ENCODE measurements at places on chromosomes 3 and 15. TPM values are rescaled to one million over a fixed set of nuclear protein-coding genes. Genes with fewer than 3 reads are reported as not detected.

- no peak for DNase-seq
These were observed 82.3 kb upstream of the NPHP3 start for GRCh38 chr3:132804498-132804897.

Gene COL7A1
- under 0.01 TPM for total RNA-seq

Gene ASB14
- not detected for total RNA-seq

DNA sequence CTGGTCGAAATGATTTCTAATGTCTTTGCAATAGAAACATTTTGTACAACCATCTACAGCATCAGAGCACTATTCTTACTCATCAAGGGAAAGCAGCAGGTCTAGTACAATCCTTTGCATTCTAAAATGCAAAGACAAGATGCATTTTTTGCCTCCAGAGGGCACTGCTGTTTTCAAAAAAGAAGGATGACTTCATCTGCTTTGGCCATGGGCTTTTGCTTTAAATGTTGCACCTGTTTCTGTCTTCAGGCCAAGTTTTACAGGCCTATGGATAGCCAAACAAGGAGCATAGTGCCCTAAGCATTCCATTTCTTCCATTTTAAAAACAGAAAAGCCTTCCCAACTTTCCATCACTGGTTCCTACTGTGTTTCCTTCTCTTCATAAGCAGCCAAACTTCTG lies 3.4 kb downstream of the PARP9 start:
- DNase-seq, result peak; percentile 47

DNA sequence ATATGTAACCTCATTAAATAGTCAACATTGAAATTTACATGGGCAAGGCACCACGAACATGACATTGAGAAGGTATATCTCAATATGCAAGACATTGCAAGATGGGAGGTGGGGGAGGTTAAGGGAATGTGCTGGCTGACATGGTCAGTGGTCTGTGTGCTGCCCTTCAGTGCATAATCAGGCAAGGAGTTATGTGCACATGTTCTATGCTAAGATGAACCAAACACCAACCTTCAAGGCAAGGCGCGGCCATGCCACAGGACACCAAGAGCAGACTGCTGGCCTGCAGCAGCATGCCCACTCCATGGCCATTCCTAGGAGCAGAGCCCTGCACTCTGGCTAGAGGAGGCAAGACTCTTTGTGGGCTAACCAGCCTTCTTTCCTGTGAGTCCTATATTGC lies 40.9 kb upstream of the TSPAN3 start:
- DNase-seq, result no peak

DNA sequence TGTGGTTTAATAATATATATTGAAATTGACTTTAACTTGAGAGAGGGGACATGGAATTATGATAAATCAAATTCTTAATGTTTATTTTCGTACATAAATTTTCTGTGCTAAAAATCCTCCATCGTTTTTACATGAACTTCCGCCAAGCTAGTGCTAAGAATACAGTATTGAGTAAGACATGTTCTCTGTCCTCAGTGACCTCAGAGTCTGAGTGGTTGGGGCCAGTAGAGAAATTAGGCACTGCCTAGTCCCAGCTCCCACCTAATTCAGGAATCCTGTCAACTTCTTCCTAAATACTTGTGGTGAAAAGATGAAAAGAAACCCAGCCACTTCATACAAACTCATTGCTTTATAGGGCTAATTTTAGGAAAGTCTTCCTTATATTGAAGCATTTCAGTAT lies 110.3 kb downstream of the PPP2R3A start:
- DNase-seq, result no peak

Gene ANKRD63
- total RNA-seq, result not detected

GRCh38 chr3:31670136-31670535 lies 137.4 kb downstream of the STT3B start:
- DNase-seq, result peak; percentile 86

- no peak for DNase-seq
These were observed at the start of gene LSMEM2 for GRCh38 chr3:50278880-50279224. Gene LSMEM2 (plus strand): TSS chr3:50279087. CDS start chr3:50279114, 27 bp downstream.

- no peak for DNase-seq
These were observed 83.4 kb upstream of the STT3B start for GRCh38 chr3:31449318-31449717.

- peak; percentile 94 for DNase-seq
These were observed 431.6 kb upstream of the RASGRP1 start for GRCh38 chr15:38996111-38996631.

- peak; percentile 50 for DNase-seq
These were observed 28.0 kb upstream of the DCLK3 start for GRCh38 chr3:36792342-36792741.

DNA sequence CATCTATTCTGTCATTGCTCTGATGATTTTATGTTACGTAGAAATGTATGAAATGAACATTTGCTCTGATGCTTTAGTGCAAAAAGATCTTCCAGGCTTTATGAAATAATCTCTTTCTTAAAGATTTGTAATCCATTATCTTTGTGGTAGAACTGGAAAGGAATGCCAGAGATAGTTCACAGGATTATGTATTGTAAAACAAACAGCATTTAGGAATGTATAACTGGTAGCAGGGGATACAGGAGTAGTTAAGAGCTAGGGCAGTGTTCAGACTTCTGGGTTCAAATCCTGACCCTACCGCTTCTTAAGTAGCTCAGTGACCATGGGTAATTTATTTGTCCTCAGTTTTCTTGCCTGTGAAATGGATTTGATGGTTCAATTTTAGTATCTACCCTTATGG lies 429.8 kb upstream of the TPM1 start:
- no peak for DNase-seq

- DNase-seq, result no peak
These were observed 33.7 kb downstream of the TLE3 start for GRCh38 chr15:70063980-70064379.

GRCh38 chr3:132509506-132509905 lies 87.6 kb upstream of the ACKR4 start:
- DNase-seq, result no peak

Gene PPP2R3A
- 4.5 TPM for total RNA-seq

GRCh38 chr3:16452261-16452660 lies 61.2 kb downstream of the RFTN1 start:
- DNase-seq, result no peak

GRCh38 chr3:40588406-40588805 lies 63.6 kb downstream of the ZNF621 start:
- DNase-seq, result no peak

DNA sequence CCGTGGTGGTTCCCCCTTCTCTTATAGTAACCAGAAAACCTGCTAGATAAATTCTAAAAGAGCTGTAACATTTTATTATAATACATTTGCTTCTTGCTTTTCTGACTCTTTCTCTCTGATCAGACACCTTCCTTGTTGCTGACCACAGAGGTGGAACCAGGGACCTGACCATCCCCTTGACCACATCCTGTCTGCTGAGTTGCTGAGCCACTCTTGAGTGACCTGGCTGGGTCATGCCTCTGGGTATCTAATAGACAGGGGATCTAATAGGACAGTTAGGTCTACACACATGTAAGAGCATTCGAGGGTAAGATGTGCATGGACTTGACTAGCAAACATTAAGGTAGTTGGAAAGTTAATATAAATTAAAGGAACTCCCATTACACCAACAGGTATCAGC lies 22.8 kb upstream of the TRIM59 start:
- no peak for DNase-seq

DNA sequence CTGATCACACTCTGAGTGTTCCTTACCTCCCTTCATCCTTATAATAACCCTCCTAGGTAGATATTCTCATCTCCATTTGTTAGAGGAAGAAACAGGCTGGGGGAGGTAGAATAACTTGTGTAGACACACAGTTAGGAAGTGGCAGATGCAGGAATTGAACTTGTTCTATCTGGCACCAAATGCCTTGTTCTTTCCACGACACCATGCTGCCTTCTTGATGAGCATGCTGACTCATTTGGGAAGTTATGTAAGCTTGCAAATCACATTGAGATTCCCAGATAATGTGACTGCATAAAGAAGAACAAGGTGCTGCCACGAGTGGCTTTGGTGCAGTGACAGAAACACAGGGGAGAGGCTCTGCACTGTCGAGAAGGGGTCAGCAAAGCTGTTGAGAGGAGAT lies 27.5 kb upstream of the NDUFB4 start:
- no peak for DNase-seq

Gene CALML4
- total RNA-seq, result 1.3 TPM

- DNase-seq, result no peak
These were observed 63.1 kb downstream of the AP4E1 start for GRCh38 chr15:50971542-50971941.

Gene SNAPC5
- 15.5 TPM for total RNA-seq

Gene SLC12A1
- total RNA-seq, result not detected

DNA sequence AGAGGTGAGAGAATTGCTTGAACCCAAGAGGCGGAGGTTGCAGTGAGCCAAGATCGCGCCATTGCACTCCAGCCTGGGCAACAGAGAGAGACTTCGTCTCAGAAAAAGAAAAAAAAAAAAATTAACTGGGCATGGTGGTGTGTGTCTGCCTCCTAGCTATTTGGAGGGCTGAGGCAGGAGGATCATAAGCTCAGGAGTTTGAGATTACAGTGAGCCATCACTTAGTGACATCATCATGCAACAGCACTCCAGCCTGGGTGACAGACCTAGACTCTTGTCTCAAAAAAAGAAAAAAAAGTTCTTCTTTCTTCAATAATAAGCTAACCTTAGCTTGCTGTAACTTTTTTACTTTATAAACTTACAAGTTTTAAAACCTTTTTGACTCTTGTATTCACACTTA lies 99.8 kb downstream of the SLMAP start:
- DNase-seq, result no peak

DNA sequence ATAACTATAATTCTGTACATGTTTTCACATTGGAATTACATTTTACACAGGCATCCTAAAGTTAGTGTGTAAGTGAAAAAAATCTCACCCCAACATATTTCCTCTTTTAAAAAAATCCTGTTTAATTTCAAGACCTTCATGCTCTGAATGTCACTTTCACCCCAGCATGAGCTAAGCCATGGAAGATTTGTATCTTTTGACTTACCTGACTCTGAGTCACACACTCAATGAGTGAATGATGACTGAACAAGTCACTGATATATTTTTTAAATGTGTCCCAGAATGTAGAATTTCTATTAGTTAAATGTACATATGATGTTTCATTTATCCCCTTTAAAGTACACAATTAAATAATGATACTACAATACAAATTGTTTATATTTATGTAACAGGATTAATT lies 199.9 kb upstream of the RBMS3 start:
- no peak for DNase-seq

Measured in dermis microvascular lymphatic vessel endothelial cell (primary cell).